Fibroblast of skin of back (primary cell): ENCODE measurements at places on chromosomes 11 and 22.
A peak's percentile ranks its signal among the peaks of the same experiment; 100 is the strongest.

GRCh38 chr11:64844330-64845128, at the start of gene CDC42BPG:
CDC42BPG (minus strand) TSS chr11:64844653; CDS start chr11:64844569, 84 bp downstream.
- peak; percentile 63 for DNase-seq

- peak; percentile 7 for DNase-seq
These were observed 17.1 kb upstream of the NRIP3 start for GRCh38 chr11:9020916-9021315.

GRCh38 chr11:116736763-116737162, 36.0 kb downstream of the BUD13 start:
- DNase-seq, result peak; percentile 15

- DNase-seq, result no peak
These were observed 85.8 kb upstream of the RTL6 start for GRCh38 chr22:44583854-44584253.

DNA sequence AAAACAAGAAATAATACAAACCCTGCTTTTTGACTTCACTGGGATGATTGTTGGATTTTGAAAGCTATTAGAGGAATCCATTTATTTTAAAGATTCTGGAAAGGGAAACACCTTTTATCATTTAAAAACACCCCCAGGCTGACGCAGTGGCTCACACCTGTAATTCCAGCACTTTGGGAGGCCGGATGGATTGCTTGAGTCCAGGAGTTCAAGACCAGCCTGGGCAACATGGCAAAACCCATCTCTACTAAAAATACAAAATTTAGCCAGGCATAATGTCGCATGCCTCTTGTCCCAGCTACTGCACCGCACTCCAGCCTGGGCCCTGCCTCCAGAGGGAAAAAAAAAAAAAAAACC, 317 bp upstream of the SCN2B start:
- no peak for DNase-seq

DNA sequence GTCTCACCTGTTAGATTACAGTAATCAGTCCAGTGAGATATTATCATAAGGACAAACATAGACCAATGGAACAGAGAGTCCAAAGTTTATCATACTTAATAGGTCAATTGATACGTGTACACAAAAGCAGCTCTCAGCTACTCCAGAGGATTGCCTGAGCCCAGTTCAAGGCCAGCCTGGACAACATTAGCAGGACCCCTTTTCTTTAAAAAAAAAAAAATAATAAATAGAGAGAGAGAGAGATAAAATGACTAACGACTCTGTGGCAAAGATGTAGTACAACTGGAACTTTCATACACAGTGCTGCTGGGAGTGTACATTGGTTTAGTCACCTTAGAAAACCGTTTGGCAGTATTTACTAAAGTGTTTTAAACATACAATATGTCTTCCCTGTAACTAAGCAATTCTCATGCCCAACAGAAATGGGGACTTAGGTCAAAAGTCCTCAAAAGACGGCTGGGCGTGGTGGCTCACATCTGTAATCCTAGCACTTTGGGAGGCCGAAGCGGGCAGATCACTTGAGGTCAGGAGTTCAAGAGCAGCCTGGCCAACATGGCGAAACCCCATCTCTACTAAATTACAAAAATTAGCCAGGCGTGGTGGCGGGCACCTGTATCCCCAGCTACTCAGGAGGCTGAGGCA, 10.6 kb downstream of the SNX32 start:
- DNase-seq, result no peak

DNA sequence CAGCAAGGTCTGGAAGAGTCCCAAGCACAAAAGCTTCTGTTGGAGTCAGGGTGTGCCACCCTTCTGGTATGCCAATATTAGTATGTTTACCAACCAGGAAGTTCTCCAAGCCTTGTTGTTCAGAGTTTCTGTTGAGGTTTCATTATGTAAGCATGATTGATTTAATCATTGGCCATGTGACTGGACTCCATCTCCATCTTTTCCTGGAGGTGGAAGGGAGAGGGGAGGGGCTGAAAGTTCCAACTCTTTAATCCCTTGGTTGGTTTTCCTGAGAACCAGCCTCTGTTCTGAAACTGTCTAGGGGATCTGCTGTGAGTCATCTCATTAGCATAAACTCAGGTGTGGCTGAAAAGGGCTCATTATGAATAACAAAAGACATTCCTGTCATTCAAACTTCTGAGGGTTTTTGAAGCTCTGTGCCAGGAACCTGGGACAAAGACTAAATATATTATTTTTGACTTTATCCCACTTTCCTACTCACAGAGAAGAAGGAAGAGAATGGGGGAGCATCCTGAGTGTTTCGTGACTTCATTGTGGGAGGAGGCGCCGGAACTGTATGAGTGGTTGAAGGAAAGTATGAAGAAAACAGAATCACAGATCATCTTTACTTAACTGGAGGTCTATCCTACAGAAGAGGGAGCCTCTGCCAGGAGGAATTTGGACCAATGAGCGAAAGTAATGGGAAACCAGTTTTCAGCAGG, 138.2 kb downstream of the NECTIN1 start:
- no peak for DNase-seq

DNA sequence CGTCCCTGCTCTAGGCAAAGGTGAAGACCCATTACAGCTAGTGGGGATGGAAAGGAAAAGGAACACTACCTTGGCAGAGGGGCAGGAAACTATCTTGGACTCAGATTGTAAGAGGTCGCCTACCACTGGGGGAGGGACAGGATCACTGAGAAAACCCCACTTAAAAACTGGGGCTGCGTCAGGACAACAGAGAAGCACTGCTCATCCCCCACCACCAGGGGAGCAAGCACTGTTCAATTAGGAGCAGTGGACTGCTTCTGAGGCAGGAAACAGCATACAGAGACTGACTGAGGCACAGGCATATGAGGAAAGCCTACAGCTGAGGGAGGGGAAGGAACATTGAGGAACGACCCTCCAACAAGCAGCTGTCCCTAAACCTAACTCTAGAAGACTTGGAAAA, 20.8 kb upstream of the DLAT start:
- no peak for DNase-seq

DNA sequence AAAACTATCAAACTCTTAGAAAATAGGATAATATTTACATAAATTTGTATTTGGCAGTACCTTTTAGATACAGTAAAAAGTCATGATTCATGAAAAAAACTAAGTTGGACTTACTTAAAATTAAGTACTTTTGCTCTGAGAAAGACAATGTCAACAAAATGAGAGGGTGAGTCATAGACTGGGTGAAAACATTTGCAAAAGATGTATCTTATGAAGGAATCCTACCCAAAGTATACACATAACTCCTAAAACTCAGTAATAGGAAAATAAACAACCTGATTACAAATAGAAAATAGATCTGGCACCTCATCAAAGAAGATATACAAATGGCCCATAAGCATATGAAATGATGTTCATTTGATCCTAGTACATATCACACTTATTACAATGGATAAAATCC, 1154.6 kb downstream of the JRKL start:
- peak; percentile 26 for DNase-seq

DNA sequence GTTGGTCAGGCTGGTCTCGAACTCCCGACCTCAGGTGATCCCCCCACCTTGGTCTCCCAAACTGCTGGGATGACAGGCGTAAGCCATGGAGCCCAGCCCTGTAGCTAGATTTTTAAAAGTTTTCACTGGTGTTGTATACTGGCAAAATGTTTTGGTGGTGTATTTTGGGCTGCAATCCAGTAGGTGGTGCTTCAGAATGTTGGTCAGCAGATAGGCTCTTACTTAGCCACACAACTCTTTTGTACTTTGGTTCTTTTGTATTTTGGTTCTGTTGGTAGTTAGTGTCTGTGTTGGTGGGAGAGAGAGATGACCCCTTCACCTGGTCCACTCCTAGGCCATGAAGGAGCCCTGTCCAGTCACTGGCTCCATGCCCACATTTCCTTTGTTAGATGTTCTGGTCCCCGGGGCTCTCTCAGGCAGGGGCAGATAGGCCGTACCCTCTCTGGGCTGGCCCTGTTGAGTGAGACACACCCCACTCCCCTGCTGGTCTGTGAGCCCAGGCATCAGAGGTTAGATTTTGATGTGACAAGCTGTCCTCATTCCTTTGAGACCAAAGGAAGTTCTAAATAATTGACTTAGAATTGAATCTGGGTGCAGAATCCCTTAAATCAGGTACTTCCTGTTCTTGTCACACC, 123.8 kb downstream of the DDX10 start:
- peak; percentile 40 for DNase-seq

GRCh38 chr22:37428649-37429586, 1.6 kb upstream of the ELFN2 start:
- DNase-seq, result peak; percentile 41

GRCh38 chr11:119691701-119692539, 37.1 kb downstream of the NECTIN1 start:
- no peak for DNase-seq

- DNase-seq, result peak; percentile 55
These were observed 679 bp downstream of the SPCS2 start for GRCh38 chr11:74949753-74950137.

DNA sequence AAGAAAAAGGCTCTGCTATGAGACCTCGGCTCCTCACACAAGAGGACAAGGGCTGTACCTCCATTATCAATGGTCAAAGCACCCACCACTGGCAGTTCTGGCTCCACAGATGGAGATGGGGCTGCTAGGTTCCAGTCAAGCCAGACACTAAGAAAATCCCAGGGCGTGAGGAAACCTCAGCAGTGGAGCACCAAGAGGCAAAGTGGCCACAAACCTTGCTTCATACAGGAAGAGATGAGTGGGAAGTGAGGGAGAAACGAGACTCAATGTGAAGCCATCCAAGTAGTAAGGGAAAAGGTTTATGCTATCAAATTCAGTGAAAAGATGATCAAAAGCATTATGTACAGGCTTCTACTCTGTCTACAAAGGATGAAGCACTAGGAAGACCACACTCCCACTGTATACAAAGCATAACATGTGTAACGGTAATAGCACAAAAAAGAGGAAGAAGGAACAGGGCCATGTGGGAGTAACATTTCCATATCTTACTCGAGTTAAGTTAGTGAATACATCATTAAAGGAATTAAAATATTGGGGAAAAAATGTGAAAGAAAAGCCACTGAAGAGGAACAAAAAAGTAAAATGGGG, 27.0 kb downstream of the POLDIP3 start:
- DNase-seq, result no peak

GRCh38 chr22:49629586-49630447, 197.9 kb downstream of the BRD1 start:
- peak; percentile 68 for DNase-seq
